Esophagus squamous epithelium (tissue), 5 donors: ENCODE measurements at places on chromosomes 12 and 14.

DNA sequence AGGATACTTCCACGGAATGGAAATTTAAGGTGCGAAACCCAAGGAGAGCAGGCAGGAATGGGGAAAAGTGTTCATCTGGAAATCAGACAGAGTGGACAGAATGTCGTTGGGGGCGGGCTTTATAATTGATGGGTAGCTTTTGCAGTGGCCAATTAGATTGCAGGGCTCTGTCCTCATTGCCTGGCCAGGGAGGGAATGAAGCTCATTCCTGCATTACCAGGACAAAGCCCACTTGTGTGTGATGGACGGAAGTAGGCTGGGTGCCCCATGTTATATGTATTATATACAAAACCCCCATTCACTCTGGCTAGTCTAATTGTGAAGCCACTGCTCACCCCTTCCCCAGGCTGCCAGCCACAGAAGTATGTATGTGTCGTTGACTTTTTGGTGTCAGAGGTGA lies 23.6 kb downstream of the ZNF664 start:
- DNase-seq, result no peak

DNA sequence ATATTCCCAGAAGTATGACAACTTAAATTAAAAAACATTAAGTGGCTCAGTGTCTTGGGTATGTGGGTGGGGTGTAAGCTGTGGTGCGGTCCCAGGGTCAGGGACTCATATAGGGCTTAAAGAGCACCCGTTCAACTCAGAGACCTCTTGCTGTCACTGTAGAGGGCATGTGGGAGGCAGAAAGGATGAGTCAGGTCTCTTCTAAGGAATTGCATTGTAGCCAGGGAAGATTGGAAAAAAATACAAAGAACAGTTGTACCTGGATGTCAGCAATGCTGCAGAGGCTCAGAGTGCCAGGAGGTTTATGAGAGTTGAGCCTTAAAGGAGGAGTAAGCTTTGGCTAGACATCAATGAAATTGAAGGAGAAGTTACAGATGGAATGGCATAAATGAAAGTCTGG lies 104.1 kb downstream of the MYRFL start:
- DNase-seq, result no peak

- DNase-seq, result no peak
Measured at GRCh38 chr12:44930972-44931600, 55.0 kb upstream of the NELL2 start.

DNA sequence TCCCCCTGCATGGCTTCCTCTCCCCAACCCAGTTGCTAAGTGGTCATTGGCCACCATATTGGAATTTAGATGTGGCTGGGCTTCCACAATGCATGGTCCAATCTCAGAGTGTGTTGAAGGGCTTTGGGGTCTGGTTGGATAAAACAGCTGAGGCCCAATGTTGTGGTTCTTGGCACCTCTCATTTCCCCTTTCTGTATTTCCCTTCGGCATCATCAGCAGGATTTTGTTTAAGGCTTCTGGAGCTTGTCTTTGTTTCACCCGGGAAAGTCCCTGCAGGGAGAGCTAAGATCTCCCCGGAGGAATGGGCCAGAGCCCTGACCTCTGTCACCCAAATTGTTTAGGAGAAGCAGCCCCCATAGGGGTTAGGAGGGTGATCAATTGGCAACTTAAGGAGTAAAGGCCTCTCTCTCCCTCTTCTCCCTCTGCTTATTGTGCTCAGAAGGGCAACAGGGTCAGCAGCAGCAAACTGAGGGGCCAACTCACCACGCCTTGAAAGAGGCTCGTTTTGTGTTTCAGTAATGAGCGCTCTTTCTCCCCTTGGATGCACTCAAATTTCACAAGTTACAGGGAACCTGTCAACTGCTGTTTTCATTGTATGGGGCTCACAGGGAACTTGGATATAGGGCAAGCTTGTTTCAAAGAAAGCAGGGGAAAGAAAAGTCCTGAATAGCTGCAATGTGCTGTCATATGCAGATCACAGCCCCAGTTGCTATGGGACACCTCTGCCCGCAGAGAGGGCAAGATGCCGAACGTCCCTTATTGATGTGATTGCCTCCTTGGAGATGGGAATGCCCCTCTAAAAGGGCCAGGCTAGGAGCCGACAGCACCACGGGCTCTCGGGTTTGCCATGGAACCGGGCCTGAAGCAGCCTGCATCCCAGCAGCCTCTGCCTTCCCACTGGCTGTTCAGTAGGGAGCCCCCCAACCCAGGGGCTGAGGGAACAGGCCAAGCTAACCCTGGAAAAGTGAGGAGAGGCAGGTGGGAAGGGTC lies 223.7 kb downstream of the ZFP36L1 start:
- DNase-seq, result no peak

- DNase-seq, result no peak
Measured at GRCh38 chr14:103258211-103258610, 75.8 kb upstream of the EIF5 start.

GRCh38 chr12:7751394-7751793 lies 4.2 kb upstream of the CLEC4C start:
- no peak for DNase-seq

- no peak for DNase-seq
Measured at GRCh38 chr12:127928615-127929571, 338.1 kb upstream of the TMEM132C start.
